ENCODE measurements at places on chromosomes 6 and 20. TPM values are rescaled to one million over a fixed set of nuclear protein-coding genes. Genes with fewer than 3 reads are reported as not detected.

Gene FAM162B
- 6.9 TPM for total RNA-seq

DNA sequence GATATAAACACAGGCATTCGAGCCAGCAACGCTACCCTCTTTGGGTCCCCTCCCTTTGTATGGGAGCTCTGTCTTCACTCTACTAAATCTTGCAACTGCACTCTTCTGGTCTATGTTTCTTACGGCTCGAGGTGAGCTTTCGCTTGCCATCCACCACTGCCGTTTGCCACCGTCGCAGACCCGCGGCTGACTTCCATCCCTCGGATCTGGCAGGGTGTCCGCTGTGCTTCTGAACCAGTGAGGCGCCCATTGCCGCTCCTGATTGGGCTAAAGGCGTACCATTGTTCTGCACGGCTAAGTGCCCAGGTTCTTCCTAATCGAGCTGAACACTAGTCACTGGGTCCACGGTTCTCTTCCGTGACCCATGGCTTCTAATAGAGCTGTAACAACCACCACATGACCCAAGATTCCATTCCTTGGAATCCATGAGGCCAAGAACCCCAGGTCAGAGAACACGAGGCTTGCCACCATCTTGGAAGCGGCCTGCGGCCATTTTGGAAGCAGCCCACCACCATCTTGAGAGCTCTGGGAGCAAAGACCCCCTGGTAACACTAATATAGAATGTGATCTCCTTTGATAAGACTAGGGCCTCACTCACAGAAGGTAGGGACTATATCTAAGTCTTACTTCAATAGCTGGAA lies 973 bp downstream of the UBD start:
- peaks cover 3% of the 10 kb centered on the region for H3K4me1 ChIP-seq
- no peak for DNase-seq
- no peak overlapping the region for H3K4me3 ChIP-seq
- no peaks in the 10 kb centered on the region for H3K36me3 ChIP-seq

DNA sequence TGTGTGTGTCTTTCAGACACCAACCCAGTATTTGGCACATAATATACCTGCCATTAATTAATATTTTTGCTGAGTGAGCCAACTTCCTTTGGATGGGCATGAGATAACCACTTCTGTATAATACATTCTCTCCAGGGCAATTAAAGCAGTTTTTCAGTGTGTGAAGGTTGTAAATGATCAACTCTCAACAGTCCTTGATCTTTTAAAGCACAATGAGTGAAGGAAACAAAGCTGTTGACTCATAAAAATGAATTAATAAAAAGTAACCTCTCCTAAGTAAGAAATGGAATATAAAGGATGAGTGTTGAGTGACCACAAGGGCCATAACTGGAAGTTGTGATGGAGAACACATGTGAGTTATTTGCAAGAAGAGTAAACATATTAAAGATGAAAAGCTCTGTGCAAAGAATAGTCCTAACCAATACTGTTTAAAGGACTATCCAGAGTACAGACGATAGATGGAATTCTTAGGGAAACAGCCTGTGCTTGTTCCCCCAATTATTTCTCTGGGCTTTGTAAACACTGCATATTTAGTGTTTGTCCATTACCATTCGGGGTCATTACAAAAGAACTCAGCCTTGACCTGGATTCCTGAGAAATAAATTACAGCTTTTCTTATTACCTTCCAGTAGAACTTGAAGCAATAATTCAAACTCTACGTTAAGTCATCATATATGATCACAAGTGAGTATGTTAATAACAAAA lies 446.2 kb downstream of the PLCB1 start:
- H3K27ac ChIP-seq = no peak overlapping the region
- no peaks in the 10 kb centered on the region for H3K27me3 ChIP-seq
- H3K4me1 ChIP-seq = no peaks in the 10 kb centered on the region
- DNase-seq = no peak

- no peak overlapping the region for H3K27ac ChIP-seq
- H3K4me1 ChIP-seq = no peaks in the 10 kb centered on the region
- no peaks in the 10 kb centered on the region for H3K36me3 ChIP-seq
- no peaks in the 10 kb centered on the region for H3K27me3 ChIP-seq
These were observed 80.1 kb upstream of the PTPRK start for GRCh38 chr6:128600397-128600951.
